ENCODE measurements at places on chromosomes 7 and 10.

DNA sequence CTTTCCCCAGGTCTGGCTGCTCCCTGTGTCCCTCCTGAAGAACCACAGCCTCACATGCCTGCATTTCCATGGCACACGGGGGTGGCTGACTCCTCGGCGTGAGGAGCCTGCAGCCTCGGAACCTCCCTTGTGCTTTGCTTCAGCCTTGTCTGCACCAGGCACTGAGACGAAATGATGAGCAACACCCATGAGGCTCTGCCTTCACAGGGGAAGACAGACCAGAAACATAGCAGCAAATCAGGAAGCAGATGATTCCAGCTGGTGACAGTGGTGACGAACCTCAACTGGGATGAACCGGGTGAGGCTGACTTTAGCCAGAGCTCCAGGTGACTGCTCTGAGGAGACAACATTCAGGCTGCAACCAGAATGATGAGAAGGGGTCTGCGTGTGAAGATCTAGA, 84.5 kb upstream of the SMNDC1 start:
- no peak for DNase-seq

DNA sequence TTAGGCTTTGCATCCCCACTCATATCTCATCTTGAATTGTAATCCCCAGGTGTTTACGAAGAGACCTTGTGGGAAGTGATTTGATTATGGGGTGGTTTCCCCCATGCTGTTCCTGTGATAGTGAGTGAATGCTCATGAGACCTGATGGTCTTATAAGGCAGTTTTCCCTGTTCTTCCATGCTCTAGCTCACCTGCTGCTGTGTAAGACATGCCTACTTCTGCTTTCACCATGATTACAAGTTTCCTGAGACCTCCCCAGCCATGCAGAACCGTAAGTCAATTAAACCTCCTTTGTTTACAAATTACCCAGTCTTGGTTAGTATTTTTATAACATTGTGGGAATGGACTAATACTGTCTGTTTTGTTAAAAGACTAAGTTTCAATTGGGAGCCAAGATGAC, 35.3 kb upstream of the ZNF92 start:
- DNase-seq = no peak

GRCh38 chr7:151312831-151313809, 28.5 kb upstream of the NUB1 start:
- no peak for DNase-seq

DNA sequence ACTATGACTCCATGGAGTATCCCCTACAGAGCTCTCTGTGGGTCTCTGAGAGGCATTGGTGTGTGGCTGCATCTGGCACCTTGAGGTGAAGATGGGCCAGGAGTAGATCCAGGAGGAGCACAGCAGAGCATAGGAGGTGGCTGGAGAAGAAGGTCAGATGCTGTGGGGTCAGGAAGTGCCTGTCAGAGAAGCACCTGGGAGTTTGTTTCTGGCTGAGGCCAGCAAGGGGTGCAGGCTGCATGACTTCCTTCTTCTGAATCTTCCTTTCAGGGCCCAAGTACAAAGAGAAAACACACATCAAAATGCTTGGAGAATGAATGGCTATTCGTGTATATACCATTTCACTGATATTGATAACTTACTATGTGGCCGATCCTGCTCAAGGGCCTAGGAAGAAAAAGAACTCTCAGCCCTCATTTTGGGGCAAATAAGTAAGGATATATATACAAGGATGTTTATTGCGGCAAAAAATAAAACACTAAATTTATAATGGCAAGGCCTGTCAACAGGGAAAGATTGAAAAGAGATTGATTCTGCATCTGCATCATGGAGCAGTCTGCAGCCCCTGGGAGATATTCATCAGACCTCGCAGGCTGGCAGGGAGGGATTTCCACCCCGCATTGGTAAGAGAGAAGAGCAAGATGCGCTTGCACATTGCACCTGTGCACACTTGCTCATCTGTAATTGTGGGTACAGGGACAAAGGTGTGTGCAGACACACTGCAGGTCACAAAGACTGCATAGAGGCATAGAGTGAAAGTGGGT, 39.2 kb downstream of the PTPRE start:
- no peak for DNase-seq

- DNase-seq = no peak
Measured at GRCh38 chr7:122881324-122881723, 4.9 kb downstream of the CADPS2 start.

DNA sequence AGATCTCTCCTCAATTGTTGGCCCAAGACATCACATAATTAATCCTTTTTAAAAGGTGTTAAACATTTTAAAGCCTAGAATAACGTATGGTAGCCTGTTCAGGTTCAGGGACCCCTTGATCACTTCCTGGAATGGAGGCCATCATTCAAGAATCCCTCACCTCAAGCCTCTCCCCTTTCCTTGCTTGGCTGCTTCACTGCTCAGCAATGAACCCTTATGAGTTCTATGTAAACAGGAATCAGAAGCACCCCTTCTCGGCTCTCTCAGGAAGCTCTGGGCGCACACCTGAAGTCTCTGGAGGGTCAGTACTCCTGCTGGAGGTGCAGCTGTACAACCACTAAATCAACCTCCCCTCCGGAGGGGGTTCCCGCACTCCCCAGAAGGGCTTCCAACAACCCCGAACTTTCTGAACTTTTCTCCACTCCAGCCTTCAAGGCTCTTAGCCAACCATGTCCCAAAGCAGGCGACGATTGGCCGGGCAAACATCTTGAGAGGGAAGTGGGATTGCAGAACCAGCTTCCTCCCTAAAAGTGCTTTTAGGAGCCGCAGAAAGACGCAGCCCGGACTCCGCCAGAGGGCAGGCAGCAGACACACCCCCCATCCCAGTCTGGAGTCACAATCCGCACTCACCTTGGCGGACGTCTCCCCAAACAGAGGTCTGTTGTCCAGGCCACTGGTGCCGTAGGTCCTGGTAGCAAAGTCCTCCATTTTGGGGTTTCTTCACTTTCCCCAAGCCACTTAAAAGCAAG, 562 bp downstream of the TMEM243 start:
- peak; percentile 50 for DNase-seq

DNA sequence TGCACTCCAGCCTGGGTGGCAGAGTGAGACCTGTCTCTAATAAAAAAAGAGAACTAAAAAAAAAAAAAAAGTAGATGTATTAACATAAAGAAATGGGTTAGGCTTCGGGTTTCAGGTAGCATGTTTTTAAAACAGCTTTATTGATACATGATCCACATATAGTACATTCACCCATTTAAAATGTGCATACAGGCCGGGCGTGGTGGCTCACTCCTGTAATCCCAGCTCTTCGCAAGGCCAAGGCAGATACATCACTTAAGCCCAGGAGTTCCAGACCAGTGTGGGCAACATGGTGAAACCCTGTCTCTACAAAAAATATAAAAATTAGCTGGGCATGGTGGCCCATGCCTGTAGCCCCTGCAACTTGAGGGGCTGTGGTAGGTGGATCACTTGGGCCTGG, 39.5 kb downstream of the SNX10 start:
- no peak for DNase-seq

- no peak for DNase-seq
Measured at GRCh38 chr10:34078745-34079470, 736.2 kb downstream of the PARD3 start.

DNA sequence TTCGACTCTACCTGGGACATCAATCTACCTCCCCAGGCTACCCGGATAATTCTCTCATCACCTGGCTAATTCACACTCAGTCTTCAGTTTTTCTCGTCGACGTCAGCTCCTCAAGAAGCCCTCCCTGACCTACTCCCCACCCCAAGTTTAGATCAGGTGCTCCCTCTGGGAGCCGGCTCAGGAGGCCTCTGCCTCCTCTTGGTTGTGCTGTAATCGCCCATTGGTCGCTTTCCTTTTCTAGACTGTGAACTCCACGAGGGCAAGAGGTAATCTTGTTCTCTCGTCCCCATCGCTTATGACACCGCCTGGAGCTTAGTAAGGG, 461 bp upstream of the WIPF3 start:
- DNase-seq = no peak

GRCh38 chr7:49125246-49125645, 200.9 kb downstream of the CDC14C start:
- DNase-seq = no peak

DNA sequence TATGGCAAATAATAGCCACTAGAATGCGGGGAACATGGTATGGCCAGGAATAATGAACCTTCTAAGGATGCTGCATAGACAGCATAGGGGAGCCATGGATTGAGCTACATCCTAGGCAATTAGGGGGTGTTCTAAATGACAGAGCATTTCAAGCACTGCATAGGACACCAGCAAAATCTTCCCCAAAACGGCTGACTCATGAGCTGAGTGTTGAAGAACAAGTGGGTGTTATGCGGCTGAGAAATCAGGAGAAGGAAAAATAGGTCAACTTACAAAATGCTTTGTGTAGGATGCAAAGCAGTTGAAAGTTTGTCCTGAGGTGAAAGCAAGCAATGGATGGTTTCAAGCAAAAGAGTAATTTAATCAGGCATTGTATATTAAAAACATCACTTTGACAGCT, 1023.5 kb upstream of the C7orf33 start:
- DNase-seq = no peak

DNA sequence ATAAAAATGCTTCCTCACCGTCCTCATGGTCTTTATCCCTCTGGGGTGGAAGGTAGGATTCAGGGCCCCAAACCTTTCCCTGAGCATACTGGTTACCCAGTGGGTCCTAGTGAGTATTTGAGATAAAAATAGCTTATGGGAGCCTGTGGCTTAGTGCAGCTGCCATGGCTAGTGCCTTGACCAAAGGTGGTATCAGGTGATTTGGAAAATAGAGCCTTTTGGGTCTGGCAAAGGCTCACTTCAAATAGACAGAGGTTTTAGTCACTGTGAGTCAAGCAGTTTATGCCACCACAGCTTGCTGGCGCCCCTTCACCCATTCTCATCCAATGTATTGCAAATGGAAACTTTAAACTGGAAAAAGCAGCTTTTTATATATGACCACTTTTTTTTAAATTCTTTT, 30.4 kb downstream of the PLAU start:
- no peak for DNase-seq

- no peak for DNase-seq
Measured at GRCh38 chr7:104267701-104268368, 60.0 kb upstream of the ORC5 start.

DNA sequence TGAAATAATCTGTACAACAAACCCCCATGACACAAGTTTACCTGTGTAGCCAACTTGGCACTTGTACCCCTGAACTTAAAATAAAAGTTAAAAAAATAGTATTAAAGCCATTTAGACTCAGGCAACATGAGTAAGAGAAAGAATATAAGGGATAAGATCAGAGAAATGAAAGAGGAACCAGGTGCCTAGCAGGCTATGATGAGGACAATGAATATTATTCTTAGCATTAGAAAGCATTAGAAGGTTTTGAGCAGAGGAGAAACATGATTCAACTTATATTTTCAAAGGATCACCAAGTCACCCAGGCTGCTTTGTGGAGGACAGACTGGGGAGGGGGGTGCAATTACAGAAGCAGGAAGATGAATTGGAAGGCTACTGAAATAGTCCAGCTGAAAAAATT, 48.1 kb upstream of the TES start:
- DNase-seq = no peak

DNA sequence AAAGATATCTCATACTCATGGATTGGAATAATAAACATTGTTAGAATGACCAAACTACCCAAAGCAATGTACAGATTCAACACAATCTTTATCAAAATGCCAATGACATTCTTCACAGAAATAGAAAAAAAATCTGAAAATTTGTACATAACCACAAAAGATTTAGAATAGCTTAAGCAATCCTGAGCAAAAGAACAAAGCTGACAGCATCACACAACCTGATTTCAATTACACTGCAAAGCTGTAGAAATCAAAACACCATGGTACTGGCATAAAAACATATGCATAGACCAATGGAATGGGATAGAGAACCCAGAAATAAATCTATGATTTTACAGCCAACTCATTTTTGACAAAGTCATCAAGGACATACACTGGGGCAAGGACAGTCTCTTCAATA, 130.0 kb upstream of the TMEM72 start:
- no peak for DNase-seq

DNA sequence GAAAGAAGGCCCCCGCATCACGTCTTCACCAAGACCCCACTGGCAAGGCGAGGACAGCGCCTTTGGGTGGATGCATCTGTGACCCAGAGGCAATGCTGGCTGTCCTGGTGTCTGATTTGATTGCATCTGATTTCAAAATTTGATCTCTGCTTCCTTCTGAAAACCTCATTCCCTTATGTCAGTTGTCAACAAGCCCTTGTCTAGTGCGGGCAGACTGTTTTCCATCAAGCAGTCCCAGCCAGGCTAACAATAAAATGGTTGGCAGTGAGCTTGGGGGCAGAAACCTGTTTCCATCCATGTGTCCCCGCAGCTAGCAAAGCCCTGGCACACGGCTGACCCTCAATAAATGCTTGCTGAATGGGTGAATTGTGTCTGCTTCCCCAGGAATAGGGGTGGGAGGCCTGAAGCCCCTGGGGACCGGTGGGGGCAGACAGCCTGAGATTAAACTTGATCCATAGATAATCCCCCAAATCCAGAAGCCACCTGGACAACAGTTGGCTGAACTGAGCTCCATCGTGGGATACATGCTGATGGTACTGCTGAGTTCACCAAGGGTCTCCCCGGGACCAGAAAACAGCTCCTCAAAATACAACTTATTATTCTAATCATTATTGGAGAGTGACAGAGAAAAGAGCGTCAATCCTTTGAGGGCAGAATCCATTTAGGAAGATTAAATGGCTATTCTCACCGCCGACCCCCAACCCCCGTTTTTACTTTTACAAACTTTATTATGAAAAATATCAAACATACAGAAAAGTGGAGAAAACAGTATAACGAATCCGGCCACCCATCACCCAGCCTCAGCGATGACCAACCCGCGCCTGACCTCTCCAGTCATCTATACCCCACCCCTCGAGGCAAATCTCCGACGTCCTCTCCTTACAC, 912 bp upstream of the DUSP5 start:
- no peak for DNase-seq

- DNase-seq = no peak
Measured at GRCh38 chr10:3813986-3814837, 29.2 kb upstream of the KLF6 start.

GRCh38 chr7:54860003-54860775, 101.2 kb upstream of the SEC61G start:
- DNase-seq = no peak

- no peak for DNase-seq
Measured at GRCh38 chr10:86648704-86649427, 5.5 kb upstream of the OPN4 start.

- DNase-seq = no peak
Measured at GRCh38 chr7:151724920-151725584, 151.9 kb downstream of the PRKAG2 start.

DNA sequence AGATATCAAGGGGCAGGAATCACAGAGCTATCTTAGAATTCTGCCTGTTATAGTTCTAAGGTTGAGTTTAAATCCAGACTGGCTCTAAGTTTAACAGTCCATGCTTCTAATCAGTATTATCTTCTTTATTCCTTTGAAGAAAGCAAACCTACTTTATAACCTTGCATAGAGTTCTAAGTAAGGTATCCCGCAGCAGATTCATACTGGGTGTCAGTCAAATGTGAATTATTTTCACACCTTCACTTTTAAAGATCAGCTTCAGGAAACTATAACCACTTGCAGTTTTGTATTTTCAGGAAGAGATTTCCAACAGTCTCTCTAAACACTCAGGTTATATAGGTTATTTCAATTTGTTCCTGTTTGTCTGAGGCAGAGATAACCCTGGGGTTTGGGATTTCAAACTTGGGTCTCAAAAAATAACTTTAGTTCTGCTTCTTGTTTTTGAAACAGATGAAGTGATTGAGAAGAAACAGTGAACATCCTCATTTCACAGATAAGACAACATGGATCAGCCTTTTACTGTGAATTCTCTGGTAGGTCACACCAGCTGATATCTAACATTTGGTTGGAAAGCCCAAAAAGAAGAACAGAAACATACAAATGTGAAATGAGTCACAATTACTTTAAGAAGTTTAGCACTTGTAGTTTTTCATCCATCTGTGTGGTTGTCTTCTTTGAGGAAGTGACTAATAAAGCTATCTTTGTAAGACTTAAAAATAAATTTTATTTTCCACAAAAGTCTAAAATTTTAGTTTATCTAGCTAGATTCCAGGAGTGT, 21.4 kb downstream of the STAMBPL1 start:
- no peak for DNase-seq
